ENCODE measurements at places on chromosomes 6 and 20. TPM values are rescaled to one million over a fixed set of nuclear protein-coding genes. Genes with fewer than 3 reads are reported as not detected.

TP53TG5 gene
- total RNA-seq, result not detected

CLPSL1 gene
- not detected for total RNA-seq

TGM2 gene
- 408 TPM for total RNA-seq

KHDC1L gene
- total RNA-seq, result not detected

CST1 gene
- not detected for total RNA-seq
